Activated T-cell treated with anti-CD3 and anti-CD28 coated beads, Interleukin-2, amount 50 U/mL, for 48 hours (primary cell): ENCODE measurements at places on chromosomes 6 and 20.

GRCh38 chr6:108250240-108250866, 10.5 kb downstream of the SNX3 start:
- DNase-seq = no peak

GRCh38 chr20:54255157-54255556, 47.3 kb downstream of the PFDN4 start:
- no peak for DNase-seq

- DNase-seq = no peak
These were observed 337.2 kb downstream of the SMOC2 start for GRCh38 chr6:168778201-168778600.

GRCh38 chr20:31593221-31594001, 11.7 kb upstream of the ID1 start:
- no peak for DNase-seq

DNA sequence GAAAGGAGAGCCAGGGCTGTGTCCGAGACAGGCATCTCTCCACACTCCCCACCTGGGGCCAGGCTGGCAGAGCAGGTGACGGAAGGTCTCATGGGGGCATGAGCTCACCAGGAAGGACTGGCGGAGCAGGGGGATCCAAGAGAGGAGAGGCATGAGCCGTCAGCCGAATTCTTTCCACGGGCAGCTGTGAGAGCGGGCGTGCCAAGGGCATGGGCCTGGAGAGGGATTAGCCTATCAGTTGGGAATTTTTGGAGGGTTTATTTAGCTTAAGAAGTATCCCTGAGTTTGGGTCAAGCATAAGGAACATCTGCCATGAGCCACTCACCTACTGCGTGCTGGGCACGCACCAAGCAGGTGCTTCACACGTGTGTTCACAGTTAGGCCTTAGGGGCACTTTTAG, 60.2 kb upstream of the ZNFX1 start:
- no peak for DNase-seq

GRCh38 chr6:4613795-4614194, 162.4 kb upstream of the CDYL start:
- DNase-seq = no peak

DNA sequence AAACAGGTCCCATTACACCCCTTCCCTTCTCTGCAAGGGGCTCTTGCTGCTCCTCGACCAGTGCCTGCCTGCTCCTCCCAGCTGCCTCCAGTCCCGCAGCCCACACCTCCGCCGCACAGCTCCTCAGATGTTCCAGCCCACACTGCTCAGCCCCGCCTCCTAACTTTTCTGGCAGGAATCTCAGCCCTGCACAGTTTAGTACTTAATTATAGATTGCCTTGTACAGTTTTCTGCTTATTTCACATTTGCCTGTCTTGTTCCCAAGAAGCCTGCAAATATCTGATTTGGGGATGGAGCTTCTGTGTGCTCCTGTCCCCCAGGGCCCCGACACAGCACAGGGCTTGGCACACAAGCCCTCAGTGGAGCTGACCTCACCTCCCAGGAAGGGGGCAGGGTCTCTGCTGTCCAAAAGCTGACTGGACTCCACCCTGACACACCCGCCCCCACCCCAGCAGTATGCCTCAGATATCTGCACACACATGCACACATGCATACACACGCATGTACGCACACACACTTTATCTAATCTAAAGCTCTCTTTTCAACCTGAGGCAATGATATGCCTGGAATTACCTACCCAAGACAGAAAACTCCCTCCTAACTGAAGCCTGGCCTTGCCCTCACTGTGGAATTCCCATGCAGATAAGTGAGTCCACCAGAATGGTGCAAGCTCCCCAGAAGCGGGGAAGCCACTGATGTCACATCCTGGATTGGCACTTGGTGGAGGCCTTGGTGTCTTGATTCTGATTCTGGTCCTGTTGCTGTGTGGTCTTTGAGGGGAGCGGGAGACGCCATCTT, 1.2 kb upstream of the PNPLA1 start:
- no peak for DNase-seq

DNA sequence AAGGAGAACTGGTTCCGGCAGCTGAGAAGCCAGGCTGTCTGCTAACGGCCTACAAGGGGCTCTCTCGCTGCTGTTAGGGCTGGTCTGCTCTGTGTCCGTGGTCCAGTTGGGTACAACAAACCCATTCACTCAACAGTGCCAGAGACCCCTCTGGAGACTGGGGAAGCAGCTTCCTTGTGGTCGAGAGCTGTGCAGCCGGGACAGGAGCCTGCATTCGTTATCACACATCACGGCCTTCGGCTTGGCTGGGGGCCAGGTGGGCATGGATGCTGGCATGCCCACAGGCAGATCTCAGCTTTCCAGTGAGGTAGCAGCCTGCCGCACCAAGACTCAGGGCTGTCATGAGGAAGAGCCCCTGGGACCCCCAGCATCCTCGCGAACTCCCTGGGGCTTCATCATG, 124.7 kb downstream of the PREX1 start:
- DNase-seq = no peak

DNA sequence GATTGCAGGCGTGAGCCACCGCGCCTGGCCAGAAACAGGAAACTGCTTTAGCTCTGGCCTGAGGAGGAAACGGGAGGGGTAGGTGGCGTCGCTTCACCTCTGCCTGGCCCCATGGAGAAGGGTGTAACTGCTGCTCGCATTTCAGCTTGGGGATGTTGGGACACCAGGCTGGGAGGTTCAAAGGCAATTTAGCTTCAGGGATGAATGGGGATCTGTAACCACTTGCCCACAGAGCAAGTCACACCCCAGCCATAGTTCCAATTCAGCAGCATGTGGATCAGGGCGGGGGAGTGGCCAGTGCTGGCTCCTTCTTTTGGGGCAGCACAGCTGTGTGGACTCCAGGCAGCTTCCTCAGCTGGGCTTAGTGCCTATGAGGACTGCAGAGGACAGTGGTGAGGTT, 34.8 kb upstream of the NUP153 start:
- DNase-seq = no peak
